SK-N-SH (cell line): ENCODE measurements at places on chromosomes 12 and 14. TPM values are rescaled to one million over a fixed set of nuclear protein-coding genes. Genes with fewer than 3 reads are reported as not detected.
A peak's percentile ranks its signal among the peaks of the same experiment; 100 is the strongest.

Gene TMCC3
- 0.42 and 0.53 TPM in 2 replicates for polyA plus RNA-seq

Gene ANKS1B
- 1.8 and 2.3 TPM in 2 replicates for polyA plus RNA-seq

Gene TMEM229B
- polyA plus RNA-seq: 0.16 and 0.26 TPM in 2 replicates

Gene BCL11B
- polyA plus RNA-seq: not detected in 2 replicates

Gene HOXC13
- not detected in 2 replicates for polyA plus RNA-seq

Gene AMDHD1
- 0.07 and 0.10 TPM in 2 replicates for polyA plus RNA-seq

GRCh38 chr12:82686168-82687020 lies at the start of gene TMTC2:
TSS of gene TMTC2 (plus strand) at chr12:82686906.
- DNase-seq: peak; percentile 95

Gene IGF1
- polyA plus RNA-seq: 0.07 and 0.29 TPM in 2 replicates

Gene RASSF9
- polyA plus RNA-seq: 0.21 and 0.32 TPM in 2 replicates

DNA sequence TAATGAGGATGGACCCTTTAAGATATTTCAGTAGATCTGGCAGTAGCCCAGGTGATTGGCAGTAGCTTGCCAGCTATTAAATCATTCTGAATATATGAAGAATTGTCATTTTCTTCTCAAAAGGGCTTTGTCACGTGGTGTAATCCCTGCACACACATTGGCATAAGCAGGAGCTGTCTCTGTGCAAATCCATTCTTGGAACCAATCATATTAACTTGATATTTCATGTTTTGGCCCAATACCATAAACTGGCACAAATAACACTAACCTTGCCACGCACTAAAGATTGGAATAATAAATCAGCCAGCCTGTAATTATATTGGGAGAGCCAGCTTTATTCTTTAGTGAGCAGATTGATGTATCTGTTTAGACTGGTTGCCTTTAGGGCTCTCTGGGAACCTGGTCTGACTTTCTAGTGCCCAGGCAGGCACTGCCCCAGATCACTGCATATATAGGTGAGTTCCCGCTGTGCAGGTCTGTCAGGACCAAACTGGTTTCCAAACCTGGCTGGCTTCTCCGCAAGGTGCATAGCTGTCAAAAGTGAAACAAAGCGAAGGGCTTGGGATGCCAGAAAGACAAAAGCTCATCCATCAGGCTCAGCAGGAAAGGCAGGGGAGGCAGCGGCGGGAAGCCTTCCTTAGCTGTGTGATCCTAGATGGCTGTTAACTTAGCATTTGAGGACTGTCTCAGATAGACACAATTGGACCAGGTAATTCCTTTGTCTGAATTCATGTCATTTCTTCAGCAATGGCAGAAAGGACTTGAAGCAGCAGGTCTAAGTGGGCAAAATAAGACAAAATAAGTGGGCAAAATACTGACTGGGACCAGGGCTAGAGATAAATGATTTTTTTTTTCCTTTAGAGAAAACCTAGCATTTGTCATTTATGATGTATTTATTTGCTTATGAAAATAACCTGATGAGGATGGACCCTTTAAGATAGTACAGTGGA lies 128.8 kb upstream of the DYRK2 start:
- DNase-seq: no peak

GRCh38 chr14:104858811-104859426 lies 6.1 kb upstream of the CEP170B start:
- no peak for DNase-seq

Gene SNAPC1
- polyA plus RNA-seq: 3.4 and 4.6 TPM in 2 replicates

Gene PGF
- 2.3 and 4.4 TPM in 2 replicates for polyA plus RNA-seq

DNA sequence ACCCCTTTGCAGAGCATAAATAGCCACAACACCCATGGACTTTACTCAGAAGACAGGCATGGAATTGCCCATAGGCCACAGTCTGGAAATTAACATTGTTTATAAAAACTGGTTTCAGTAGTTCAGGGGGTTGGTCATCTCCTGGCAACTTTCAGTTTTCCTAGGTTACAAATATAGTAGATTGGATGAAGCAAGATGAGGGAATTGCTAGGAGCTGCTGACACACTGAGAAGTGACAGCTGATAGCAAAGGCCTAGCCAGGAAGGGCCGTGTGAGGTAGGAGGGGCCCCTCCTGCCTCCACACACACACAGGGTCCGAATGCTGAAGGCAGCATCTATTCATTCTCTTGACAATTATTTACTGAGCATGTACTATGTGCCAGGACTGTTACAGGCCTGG lies 8.3 kb downstream of the GALNT16 start:
- DNase-seq: no peak

Gene LYZ
- polyA plus RNA-seq: not detected in 2 replicates

- DNase-seq: no peak
Observed at GRCh38 chr14:55256586-55256985, 14.6 kb upstream of the FBXO34 start.

GRCh38 chr14:21014761-21015190 lies 10.1 kb downstream of the NDRG2 start:
- peak; percentile 75 for DNase-seq

Gene TROAP
- polyA plus RNA-seq: 15.0 and 26.2 TPM in 2 replicates

Gene MTA1
- polyA plus RNA-seq: 74.8 and 96.3 TPM in 2 replicates

Gene KCNH5
- polyA plus RNA-seq: not detected in 2 replicates

Gene CPM
- 10.8 and 11.9 TPM in 2 replicates for polyA plus RNA-seq

Gene TMEM132C
- polyA plus RNA-seq: not detected in 2 replicates

Gene RDH16
- polyA plus RNA-seq: 0.12 and 0.18 TPM in 2 replicates

DNA sequence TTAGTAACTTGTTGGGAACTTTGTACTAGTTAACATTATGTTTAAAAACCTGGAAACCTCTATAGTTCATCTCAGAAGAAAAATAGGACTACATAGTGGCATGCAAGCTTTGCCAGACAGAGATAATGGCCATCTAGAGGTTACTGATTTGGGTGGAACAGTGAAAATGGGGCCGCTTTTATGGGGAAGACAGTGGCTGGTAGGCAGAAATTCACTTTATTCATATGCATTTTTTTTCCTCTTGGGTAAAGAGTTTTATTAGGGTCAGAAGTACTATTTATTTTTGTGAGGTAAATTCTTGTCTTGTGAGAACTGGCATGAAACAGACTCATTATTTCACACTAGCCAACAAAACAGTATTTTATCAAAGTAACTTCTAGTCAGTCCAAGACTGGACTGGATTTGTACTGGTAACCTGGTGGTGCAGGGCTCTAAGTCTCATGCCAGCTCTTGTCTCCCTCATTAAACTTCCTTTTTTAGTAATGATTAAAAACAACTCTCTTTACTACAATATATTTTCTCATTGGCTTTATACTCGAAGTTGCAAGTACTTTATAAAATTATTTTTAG lies 345.8 kb downstream of the RAD51B start:
- DNase-seq: no peak

Gene GZMH
- not detected in 2 replicates for polyA plus RNA-seq

- no peak for DNase-seq
Observed at GRCh38 chr14:41986083-41986645, 379.5 kb downstream of the LRFN5 start.

DNA sequence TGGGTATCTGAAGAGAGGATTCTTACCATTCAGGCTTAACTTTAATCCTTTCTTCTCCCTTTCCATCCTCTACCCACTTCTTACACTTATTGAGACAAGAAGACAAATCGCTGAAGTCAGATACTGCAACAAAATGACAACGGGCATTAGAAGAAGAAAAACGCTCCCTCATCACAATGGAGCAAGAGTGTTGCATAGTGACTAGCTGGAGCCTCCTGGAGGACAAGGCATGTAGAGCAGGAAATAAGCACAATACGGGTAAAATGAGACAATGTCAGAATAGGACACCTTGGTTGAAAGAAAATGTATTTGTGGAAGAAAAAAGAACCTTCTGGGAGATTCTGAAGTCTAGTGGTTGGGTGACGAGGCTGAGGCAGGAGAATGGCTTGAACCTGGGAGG lies 501.0 kb downstream of the RERGL start:
- DNase-seq: peak; percentile 13

- no peak for DNase-seq
Observed at GRCh38 chr12:69108037-69108436, 131.3 kb upstream of the CPSF6 start.

- no peak for DNase-seq
Observed at GRCh38 chr14:82778008-82778590, 1244.4 kb upstream of the SEL1L start.

Gene LMO3
- not detected in 2 replicates for polyA plus RNA-seq

DNA sequence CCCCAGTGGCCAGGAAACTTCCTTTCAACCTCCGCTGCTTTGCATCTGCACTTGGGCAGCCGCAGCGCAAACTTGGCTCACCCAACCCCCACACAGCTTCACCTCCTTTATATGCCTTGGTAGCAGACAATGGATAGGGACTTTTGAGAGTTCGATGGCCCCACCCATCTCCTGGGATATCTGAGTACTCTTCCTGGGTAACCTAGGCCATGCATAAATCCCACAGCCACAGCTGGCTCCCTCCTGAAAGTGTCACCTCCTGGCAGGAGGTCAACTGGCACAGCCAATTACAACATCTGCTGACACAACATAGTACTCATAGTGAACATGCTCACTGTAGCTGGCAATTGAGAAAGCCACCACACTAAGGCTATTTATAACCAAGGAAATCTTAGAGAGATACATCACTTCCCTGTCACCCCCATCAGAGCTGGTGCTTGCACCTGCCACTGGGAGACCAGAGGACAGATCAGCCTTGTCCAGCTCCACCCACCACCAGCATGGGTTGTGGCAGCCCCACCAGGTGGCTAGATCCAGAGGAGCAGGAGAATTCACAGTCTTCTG lies 410.0 kb downstream of the SYT1 start:
- no peak for DNase-seq

DNA sequence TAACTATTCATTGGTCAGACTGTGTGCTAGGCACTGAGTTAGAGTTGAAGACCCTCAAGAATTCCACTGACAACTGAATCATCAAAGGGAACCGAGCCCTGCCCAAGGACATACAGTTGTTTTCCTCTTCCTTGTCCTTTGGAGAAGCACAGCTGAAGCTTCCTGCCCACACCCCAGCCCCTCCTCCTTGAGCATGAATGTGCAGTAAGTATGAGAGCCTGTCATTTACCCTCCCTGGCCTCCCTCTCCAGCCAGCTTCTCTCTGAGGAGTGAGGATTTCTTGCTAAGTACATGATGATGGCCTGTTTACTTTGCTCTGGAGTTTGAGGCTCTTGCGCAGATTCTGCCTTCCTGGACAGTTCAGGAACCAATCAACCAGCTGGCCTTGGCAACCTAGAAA lies 235.2 kb downstream of the CACNA1C start:
- DNase-seq: no peak

Gene UNC79
- polyA plus RNA-seq: 0.10 and 0.28 TPM in 2 replicates

DNA sequence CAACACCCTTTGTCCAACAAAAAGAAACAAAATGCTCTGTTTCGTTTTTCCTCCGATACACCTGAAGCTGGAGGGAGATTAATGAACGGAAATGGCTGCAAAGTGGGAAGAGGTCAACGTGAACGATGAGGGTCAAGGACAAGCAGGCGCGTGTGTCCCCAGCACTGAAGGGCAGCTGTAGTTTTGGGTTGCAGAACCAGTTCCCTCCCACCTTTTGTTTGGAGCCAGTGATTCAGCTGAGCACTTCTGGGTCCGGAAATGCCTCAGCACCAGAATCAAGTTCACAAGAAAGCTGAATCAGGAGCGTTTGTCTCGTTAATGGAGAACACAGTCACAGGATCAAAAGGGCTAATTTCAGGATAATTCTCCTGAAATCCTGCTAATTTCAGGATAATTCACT lies 51.1 kb upstream of the PWP1 start:
- no peak for DNase-seq

Gene VRTN
- not detected in 2 replicates for polyA plus RNA-seq

- DNase-seq: no peak
Observed at GRCh38 chr12:55041345-55042055, 21.7 kb downstream of the NEUROD4 start.

- no peak for DNase-seq
Observed at GRCh38 chr14:71122866-71123565, 215.8 kb downstream of the PCNX1 start.

DNA sequence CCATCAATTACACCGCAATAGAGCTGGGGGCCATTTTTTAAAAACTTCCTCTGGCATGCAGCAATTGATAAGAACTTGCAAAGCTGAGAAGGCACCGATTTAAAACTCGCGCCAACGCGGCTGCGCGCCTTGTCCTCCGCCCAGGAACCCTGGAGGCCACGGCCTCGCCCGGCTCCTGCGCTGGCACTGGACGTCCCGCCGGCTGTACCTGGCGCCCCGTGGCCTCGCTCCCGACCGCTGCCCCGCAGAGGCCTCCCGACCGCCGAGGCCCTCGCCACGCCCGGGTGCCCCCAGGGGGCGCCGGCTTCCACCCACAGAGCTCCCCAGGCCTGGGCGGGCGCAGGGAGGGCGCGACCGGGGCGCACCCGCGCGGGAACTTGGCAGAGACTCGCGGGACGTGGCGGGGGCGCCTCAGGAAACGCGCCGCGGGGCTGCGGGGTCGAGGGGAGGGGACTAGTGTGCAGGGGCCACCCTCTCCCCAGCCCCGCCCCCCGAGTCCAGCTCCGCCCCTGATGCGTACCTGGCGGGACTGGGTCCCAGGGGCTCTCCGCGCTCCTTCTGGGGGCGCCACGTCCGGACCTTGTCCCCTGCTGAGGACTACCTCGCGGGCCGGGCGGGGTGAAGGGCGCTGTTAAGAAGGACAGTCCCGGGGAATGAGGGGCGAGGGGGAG lies 65.7 kb downstream of the TNFAIP2 start:
- peak; percentile 64 for DNase-seq

- no peak for DNase-seq
Observed at GRCh38 chr12:1949771-1950470, 31.5 kb upstream of the CACNA2D4 start.

DNA sequence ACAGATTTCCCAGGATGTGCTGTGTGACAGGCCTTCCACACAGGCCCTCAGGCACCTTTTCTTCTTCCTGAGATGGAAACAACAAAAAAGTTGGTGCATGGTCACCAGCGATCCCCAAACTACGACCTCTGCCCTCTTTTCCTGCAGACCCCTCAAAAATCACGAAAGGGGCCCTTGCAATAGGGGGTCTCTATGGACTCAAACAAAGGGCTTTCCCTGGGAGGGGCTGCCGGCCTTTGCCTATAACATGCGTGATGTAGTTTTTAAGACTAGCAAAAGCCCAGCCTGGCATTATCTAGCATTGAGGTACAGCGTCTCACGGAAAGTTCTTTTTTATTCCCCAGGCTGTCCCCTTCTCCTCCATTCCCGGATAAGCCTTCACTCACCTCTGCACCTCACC lies 71.2 kb downstream of the DIO3 start:
- no peak for DNase-seq

Gene GLT8D2
- 50.0 and 69.5 TPM in 2 replicates for polyA plus RNA-seq

Gene MIPOL1
- 0.23 and 0.31 TPM in 2 replicates for polyA plus RNA-seq

GRCh38 chr14:74988131-74988530 lies 14.6 kb upstream of the EIF2B2 start:
- DNase-seq: no peak

- no peak for DNase-seq
Observed at GRCh38 chr12:60308366-60308991, 712.6 kb downstream of the SLC16A7 start.

Gene ESR2
- 0.03 TPM in 2 replicates for polyA plus RNA-seq

Gene ACRBP
- polyA plus RNA-seq: 0.71 and 0.88 TPM in 2 replicates

Gene IFI27
- 1.2 and 2.4 TPM in 2 replicates for polyA plus RNA-seq

- DNase-seq: no peak
Observed at GRCh38 chr12:69712826-69713225, 13.7 kb upstream of the BEST3 start.

GRCh38 chr14:37819155-37820015 lies 224.0 kb downstream of the TTC6 start:
- DNase-seq: no peak

- DNase-seq: peak; percentile 66
Observed at GRCh38 chr14:61607570-61608244, 87.6 kb upstream of the HIF1A start.
